SW 1271 (cell line): ENCODE measurements at places on chromosomes 16 and 17.

DNA sequence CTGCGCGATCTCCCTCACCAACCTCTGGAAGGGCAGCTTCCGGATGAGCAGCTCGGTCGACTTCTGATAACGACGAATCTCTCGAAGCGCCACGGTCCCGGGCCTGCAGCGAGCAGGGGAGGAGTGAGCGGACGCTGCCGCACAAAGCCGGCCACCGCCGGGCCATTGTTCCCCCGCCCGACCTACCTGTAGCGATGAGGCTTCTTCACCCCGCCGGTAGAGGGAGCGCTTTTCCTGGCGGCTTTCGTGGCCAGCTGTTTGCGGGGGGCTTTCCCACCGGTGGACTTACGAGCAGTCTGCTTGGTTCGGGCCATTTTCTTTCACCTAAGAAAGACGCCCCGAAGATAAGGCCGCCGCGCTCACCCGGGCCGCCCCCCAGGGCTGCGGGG is 5.8 kb upstream of the UNK start:
- DNase-seq, result no peak

DNA sequence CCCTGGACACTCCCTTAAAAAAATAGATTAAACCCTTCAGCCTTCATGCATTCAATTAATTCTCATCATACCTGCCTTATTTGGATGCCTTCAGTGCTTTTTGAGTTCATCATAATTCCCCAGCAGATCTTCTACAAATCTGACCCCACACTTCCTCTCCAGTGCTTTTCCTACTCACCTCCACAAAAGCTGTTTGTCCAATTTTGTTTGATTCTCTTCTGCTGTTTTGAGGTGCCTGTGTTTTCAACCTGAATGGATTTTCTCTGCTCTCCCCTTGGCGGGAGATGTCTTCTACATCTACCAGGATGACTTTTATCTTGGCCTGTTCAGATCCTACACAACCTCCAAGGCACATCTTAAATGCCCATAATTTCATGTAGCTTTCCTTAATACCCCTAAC is 112.7 kb downstream of the TOX3 start:
- DNase-seq, result no peak

GRCh38 chr17:13120864-13121263 is 103.0 kb upstream of the ELAC2 start:
- DNase-seq, result no peak

GRCh38 chr17:20925091-20925490 is 117.7 kb downstream of the USP22 start:
- no peak for DNase-seq

GRCh38 chr17:42018339-42018738 is 1.1 kb upstream of the DNAJC7 start:
- no peak for DNase-seq
